Suppressor macrophage treated with lipopolysaccharide for 4 hours (primary cell): ENCODE measurements at places on chromosomes 7 and 10.

- DNase-seq = no peak
Measured at GRCh38 chr7:110835849-110836248, 255.1 kb upstream of the LRRN3 start.

- peak; percentile 16 for DNase-seq
Measured at GRCh38 chr7:111198255-111198654, 107.3 kb downstream of the LRRN3 start.

- peak; percentile 78 for DNase-seq
Measured at GRCh38 chr10:84493361-84493760, 165.0 kb downstream of the CCSER2 start.

GRCh38 chr7:152762056-152762455, 2.5 kb downstream of the ACTR3B start:
- DNase-seq = no peak

DNA sequence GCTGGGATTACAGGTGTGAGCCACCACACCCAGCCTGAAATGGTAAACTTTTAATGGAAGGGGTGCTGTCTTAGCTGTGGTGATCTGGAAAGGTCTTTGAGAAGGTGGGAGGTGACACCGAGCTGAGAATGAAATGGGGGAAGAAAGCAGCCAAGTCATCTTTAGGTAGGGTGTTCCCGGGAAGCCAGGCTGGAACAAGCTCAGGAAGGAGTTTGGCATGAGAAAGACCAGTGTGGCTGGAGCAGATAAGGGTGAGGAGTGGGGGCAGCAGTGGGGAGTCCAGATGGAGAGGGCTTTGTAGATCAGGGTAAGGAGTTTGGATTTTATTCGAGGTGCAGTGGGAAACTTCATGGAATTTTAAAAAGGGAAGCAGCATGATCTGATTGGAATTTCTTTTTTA, 30.0 kb downstream of the KIFBP start:
- DNase-seq = no peak

GRCh38 chr10:14456870-14457266, 126.1 kb upstream of the FRMD4A start:
- no peak for DNase-seq

- DNase-seq = no peak
Measured at GRCh38 chr7:87339373-87339897, 6.0 kb upstream of the CROT start.

DNA sequence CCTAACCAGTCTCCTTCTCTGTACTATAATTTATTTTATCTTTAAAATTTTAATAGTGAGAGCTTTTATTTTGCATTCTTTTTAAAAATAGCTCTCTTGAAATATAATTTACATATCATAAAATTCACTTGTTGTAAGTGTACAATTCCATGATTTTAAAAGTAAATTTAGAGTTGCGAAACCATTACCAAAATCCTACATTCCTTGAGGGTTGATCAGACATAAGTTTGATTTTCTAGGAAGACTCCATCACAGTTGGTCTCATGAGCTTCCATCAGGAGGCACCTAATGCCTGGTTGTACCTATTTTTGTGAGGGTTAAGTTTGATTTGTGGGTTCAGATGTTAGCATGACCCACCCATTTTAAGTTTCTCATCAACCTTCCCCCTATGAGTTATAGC, 108.1 kb downstream of the BMPER start:
- no peak for DNase-seq

GRCh38 chr10:4931587-4931986, 31.6 kb upstream of the AKR1C1 start:
- DNase-seq = peak; percentile 7
